ENCODE measurements at places on chromosomes 6 and 20.
A peak's percentile ranks its signal among the peaks of the same experiment; 100 is the strongest.

- no peak for DNase-seq
Measured at GRCh38 chr20:56187534-56188165, 60.9 kb upstream of the MC3R start.

DNA sequence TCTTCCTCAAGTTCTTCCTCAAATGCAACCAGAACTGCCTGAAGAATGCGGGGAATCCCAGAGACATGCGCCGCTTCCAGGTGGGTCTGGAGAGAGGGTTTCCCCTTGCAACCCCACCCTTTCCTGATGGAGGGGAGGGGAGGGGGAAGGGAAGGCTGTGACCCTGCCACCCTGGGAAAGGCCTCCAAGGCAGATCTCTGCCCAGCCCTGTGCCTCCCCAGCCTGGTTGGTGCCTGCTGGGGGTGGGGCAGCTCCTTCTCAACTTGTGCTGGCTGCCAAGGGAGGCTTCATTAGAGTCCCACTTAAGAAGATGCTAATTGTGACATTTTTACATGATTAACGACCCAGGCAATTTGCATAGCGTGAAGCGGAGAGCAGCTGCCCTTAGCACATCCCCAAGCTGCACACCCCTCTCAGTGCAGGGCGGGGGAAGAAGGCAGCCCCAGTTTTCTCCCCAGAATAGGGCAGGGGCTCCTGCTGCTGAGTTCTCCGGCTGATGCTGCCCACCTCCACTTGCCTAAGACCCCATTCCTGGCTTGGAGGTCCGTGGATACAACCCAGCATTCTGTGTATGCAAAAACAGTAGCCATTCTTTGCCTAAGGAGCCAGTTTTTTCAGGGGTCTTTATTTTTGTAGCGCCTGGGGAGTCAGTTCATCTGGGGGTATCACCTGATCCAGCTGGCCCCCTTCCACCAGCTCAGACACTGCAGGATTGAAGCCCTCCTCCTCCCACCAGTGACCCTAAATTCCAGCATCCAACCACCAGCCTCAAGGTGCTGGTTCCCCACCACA is 51.7 kb downstream of the CPXM1 start:
- DNase-seq = peak; percentile 57

GRCh38 chr6:43215066-43215465 is 14.2 kb downstream of the DNPH1 start:
- DNase-seq = no peak

DNA sequence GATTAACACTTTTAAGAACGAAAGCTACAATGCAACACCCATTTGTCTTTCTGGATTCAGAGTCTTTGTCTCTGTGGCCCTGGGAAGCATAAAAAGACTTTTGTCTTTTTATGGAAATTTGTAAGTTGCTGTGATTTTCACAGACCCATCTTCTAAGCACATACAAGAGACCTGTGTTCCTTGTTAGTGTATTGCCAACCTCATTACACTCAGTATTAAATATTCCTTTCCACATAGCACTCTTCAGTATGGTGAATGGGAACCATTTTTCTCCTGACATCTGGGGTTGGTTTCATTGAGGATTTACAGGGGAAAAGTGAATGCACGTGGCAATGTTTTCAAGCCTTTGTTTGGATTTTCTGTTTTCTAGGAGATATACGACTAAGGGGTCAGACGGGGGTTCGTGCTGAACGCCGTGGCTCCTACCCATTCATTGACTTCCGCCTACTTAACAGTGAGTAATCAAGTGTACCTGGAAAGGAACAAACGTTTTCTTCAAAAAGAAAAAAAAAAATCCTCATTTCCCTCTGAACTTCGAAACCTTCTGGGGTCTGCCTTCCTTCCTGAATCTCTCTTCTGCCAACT is 141.7 kb downstream of the MTFR2 start:
- no peak for DNase-seq

DNA sequence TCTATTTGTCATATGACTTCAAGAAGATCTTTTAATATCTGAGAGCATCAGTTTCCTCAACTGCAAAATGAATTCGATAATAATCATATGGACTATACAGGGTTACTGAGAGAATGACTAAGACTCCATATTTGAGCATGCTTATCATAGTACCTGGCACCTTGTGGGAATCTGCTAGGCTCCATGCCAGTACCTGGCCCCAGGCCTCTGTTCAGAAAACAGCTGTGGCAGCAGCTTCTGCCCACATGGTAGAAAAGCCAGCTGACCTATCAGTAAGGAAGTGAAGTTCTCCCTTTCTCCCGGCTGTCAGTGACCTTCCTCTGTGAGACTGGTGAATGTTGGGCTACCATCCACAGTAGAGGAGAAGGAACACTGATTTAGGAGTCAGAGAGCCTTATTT is 574.9 kb upstream of the CHD6 start:
- DNase-seq = no peak

DNA sequence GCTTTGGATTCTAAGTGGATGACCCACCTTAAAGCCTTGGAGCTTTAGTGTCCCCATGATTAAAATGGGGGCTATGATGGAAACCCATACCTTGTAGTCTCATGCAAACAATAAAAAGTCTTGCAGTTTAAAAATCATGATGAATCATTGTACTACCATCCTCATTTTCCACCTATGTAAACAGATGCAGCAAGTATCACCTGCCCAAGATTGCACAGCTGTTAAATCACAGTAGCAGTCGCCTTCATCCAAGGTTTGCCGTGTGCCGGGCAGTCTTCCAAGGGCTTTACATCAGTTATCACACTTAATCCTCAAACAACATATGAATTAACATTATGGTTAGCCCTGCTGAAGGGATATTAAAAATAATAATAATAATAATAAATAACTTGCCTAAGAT is 210.3 kb downstream of the FOXA2 start:
- no peak for DNase-seq

DNA sequence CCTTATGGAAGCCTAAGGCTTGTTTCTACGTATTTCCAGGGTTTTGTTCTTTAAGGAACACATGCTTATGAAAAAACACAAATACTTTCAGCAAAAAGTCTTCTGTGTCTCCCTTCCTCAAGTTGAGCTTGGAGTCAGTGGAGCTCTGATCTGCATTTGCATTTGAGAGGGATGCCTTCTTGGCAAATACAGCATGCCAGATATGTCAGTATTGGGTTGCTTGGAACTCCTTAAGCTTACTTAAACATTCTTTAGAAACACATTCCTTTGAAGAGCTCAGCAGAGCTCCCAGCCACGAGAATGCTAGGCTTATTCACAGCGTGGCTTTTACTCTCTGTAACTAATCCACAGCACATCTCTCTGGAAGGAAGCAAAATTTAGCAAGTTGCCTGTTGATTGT is 68.3 kb downstream of the ANKRD6 start:
- DNase-seq = no peak

DNA sequence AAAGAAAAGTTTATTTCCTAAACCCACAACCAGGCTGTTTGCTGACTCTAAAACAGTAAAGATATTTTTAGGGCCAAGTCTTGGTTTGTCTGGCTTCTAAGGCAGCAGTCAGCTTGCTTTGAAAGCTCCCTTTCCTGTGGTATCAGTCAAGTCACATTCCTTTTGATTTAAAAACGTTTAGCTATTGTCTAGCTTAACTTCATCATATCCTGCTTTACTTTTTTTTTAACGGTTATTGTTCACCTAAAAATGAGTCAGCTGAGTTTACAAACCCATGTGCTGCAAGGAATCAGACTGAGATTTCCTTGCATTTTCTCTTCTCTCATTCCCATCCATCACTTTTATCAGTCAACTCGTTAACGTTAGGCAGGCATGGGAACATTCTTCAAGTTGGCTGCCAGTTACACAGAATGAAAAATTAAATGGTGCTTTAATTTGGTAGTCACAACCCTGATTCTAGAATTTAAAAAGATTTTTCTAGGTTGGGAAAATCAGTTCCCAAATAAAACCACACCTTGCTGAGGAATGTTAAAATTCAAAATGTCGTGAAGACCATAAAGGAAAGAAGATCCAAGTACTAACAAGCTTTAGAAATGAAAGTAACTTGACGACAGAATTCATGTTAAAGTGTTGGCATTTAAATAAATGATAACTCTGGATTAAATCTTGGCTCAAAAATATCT is 45.9 kb downstream of the ELOVL5 start:
- no peak for DNase-seq
